Stimulated activated CD8-positive, alpha-beta memory T cell treated with anti-CD3 and anti-CD28 coated beads, Interleukin-15, amount 100 ng/mL, for 4 hours (primary cell): ENCODE measurements at places on chromosomes 1 and 21.

- DNase-seq = no peak
Observed at GRCh38 chr1:156226116-156226538, 13.3 kb downstream of the PMF1 start.

DNA sequence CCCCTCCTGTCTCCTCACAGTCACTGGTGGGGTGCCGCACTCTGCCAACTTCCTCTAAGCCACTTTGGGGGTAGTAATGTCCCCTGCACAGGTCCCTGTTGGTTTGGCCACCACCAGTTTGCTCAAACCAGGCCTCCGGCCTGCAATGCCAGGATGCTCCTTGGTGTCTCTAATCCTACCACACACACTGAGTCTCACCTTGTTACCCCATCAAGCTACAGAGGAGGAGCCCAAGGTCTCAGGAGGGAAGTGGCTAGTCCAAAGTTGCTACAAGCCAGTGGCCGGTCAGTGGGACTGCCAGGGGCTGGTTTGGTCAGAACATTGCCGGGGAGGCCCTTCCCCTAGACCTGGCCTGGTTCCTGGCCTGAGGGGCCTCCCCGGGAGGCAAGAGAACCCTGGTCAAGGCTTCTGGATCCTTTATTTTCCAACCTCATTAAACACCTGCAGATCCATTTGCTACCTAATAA lies 21.5 kb upstream of the LRP8 start:
- no peak for DNase-seq

DNA sequence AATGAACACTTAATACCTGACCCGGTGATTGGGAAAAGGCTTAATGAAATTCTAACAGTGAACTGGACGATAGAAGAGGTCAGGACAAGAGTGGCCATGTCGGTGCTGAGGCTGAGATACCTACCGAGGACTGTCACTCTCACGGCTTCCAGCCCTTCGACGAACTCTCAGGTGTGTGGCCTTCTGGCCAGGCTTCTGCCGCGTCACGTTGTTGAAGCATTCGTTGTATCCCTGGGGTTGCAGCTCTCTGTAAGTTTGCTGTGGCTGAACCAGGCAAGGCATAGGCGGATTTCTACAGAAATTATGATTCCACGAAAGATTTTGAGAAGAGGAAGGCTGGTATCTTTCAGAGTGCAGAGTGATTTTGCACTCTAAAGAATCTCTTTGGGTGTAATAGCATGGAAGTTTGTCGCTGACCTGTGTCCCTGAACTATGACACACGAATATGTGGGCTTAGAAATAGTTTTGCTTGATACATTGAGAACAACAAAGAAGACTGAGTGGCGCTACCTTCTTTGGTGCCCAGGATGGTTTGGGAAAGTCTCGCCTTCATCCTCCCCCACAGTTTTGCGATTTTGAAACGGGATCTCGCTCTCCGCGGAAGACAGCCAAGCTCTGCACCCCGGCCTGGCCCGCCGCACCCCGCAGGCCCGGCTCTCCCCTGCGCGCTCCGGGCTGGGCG lies 403 bp upstream of the EPHX4 start:
- DNase-seq = no peak

DNA sequence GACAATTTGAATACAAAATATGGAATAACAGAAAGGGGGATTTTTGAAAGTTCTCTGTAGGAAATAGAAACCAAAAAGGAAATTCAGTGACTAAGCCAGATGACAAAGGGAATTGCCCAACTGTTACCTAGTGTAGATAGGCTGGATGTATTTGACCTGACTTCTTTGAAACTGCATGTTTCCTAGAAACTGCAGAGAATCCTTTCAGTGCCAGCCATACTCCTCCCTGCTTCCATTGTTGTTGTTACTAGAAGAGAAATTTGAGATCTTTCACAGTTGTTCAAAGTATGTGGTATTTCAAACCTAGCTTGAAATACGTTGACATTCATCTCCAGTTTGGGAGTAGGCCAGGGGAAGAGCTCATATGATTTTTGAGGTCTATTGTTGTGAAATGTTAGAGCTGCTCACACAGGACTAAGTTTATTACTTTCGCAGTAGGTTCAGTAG lies 1.8 kb upstream of the GBP5 start:
- no peak for DNase-seq

DNA sequence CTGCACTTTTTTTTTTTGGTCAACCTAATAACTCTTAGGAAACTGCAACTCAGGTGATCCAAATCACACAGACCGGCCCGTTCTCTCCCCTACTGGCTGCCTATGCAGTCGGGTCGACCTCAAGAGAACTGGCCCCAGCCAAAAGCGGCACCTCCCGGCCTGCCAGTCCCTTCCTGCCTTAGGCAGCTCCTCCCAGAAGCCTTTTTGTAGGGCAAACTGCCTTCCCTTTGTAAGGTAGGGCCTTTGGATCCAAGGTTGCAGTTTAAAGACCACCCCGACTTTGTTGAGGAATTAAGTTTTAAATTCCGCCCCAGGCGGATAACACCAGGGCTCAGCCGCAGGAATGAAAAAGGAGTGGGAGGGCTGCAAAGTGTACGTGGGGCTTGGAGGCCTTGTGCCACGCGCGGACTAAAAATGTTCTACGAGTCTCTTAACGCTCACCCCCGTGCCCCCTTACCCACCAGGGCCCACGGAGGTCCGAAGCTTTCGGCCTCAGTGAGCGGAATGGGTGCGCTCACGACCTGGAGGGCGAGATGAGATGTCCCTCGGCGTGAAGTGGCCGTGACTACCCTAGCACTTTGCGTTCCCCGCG lies 642 bp upstream of the ST3GAL3 start:
- DNase-seq = no peak

DNA sequence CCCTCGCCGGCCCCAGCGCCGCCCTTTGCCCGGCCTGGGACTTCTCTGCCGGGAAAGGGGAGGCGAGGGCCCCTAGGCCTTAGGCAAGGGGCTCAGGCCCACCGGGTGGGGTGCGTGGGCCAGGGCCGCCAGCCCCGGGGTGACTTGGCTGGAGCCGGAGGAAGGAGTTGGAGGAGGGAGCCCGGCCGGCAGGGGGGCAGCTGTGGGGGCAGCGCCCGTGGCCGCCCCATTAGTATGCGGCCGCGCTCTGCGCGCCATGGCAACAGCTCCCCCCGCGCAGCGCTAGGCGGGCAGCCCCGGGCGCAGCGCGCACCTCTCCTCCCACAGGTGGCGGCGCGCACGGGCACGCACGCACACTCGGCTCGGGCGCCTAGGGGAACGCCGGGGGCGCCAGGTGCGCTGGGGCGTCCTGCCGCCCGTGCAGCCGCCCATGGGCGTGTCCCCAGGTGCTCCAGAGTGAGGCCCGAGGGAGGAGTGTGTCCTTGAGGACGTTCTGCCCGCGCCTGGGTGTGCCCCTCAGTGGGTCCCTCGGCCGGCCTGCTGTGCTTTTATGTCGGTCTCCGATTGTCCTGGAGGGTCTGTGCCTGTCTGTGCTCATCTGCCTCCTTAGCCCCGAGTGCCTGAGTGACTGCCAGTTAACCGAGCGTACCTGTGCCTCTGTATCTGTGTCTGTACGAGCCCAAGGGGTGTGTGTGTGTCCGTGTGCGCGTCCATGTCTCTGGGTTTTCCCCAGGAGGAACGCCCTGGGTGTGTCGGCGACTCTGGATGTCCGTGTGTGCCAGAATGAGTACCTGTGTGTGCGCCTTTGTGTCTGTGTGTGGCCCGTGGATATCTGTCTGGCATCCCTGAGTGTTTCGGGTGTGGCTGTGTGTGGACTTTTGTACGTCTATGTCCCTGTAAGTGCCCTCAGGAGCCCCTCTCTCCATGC lies 38.2 kb upstream of the WASF2 start:
- no peak for DNase-seq
